Immature natural killer cell (primary cell): ENCODE measurements at places on chromosomes 2 and 18.

DNA sequence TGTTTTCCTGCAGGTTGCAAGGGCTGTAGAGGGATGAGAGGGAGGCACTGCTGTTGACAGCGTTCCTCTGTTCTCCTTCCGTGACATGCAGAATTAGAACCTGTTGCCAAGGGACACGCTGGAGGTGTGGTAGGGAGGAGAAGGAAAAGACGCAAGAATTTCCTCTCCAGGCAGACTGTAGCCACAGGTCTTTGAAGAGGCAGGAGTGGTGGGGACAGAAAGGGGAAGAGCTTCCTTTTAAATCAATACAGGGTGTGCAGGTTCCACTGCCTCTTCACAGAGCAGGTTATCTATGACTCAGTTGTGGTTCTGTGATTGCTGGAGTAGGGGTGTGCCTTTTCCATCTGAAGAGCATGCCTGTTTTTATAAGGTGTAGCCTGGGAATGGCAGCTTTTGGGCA is 133.0 kb downstream of the WDSUB1 start:
- no peak for DNase-seq

DNA sequence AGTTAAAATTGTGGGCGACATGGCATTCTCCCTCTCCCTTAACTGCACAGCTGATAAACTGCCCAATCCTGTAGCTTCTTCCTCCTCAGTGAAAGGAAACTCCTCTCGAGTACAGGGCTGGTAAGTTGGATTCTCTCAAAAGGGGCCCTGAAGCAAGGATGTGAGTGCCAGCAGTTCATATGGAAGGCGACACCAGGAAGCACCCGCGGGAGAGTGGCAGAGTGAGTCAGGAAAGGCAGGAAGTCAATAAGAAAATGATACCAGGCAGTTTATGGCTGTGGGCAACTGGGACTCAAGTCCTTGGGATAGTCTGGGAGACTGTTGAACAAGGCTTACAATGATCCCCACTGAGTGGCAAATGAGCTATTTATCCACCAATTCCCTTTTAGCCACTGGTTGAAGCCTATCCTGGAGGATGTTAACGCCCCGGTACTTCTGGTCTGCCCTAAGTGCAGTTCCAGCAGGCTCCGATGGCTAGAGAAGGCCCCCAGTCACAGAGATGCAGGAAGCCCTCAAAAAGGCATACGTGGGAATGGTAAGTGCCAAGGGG is 34.8 kb downstream of the ABHD3 start:
- DNase-seq = no peak

DNA sequence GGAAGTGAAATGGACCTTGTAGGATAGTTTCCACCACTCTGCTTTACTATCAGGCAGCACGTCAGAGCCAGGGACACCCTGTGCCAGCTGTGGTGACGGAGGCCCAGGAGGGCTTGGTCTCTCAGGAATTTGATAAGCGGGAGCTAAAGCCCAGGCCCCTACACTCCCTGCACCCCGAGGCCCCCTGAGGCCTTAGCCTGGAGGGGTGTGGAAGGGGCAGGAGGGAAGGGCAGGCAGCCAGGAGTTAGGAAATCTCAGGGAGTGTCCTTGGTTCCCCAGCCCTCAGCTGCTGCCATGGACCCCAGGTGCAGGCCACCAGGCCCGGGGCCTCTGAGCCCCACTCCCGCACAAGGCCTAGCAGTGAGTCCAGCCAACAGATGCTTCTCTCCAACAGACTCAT is 38.2 kb downstream of the PDIA6 start:
- DNase-seq = no peak

DNA sequence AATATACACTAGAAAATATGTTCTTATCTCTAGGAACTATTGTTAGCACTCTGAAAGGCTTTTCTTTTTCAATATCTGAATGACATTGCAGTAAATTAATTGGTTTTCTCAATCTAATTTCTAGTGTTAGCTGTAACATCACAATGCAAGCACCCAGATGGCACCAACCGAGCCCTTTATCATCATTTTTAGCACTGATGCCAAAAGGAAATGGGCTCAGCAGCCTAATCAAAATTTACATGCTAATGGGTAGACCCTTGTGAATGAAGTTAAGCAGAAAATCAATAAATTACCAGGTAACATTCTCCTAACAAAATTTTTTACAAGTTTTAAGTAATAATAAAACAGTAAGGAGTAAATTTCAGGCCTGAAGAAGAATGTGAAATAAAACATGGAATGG is 53.5 kb upstream of the PGAP1 start:
- DNase-seq = no peak

- DNase-seq = no peak
Observed at GRCh38 chr18:63936932-63937393, 12.1 kb upstream of the HMSD start.

DNA sequence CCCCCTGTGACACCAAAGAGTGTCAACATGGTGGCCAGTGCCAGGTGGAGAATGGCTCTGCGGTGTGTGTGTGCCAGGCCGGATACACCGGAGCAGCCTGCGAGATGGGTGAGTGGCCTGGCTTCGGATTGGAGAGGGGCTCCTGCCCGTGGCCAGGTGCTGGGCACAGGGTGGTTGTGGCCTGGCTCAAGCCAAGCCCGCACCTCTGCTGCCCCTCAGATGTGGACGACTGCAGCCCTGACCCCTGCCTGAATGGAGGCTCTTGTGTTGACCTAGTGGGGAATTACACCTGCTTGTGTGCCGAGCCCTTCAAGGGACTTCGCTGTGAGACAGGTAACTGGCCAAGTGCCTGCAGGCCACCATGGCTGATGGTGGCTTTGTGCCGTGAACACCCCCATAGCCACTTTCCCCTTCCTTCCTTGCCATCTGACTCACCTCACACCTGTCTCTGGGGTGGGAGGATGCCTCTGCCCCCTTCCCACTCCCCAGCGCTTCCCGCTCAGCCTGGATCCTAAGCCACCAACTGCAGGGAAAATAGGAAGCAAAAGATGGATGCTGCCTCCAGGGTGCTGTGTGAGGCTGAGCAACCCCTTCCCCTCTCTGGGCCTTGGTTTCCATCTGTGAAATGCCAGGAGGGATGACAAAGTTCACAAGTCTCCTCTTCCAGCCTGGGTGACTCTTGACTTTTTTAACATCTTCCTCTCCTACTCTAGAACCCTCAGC is 41.8 kb downstream of the SNED1 start:
- no peak for DNase-seq

DNA sequence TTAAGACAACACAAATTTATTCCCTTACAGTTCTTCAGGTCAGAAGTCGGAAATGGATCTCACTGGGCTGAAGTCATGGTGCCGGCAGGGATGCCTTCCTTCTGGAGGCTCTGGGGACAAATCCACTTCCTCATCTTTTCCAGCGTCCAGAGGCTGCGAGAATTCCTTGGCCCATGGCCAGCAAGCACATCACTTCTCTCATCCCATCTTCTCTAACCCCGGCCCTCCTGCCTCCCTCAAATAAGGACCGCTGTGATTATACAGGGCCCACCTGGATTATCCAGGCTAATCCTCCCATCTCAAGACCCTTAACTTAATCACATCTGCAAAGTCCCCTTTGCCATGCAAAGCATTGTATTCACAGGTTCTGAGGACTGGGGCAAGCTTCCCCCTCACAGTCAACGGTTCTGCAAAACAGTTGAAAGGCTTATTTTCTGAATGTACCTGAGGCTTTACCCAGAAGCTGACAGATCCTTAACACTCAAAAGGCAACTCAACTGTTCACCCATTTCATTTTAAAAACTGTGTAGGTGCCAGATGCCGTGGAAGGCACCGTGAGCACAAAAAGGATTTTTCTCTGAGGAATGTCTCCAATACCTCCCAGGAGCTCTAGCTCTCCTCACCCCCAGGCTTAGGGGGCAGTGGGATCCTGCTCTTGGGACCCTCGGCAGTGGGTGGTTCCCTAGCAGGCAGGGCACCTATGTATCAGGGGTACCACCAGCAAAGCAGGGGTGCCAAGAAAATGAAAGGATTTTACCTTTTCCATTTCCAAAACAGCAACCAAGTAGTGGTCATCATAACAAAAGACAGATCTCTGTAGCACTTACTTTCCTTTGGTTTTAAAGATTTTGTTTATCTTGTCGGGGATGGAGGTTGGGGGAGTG is 84.0 kb downstream of the KCTD1 start:
- no peak for DNase-seq

DNA sequence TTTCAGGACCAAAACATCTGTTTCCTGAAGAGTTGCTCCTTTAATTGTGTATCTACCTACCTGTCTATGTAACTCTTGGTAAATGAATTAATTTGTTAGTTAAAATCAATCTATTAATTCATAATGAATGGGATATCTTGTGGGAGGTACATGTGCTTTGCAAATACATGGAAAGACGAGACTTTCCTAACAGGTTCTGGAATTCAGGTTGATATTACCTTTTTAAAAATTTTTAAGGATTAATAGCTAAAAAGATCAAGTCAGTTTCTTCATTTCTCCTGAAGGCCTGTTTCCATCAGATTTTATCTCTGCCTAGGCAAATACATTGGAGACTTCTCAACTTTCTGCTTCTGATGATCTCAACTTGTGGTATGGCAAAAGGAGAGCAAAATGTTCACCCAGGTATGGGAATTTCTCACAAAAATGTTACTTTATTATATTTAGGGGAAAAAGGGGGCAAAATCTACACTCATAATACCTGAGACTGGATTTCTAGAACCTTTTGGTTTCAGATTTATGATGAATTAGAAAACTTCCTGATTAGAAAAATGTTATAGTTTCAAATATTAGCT is 7.4 kb downstream of the TFPI start:
- DNase-seq = no peak

DNA sequence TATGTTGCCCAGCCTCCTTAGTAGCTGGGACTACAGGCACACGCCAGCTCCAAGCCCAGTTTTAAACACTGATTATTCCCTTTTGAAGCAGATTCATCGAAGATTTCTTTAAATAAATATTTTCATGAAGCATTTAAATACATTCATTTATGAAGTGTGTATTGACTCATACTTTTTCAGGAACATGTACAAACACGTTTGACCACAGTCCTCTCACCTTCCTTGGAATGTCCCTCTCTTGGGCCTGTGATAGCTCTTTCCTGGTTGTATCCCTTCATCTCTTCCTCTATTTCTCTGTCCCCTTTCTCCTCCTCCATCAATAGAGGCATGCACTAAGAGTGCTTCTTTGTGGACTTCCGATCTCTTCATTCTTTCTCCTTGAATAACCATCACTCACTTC is 2.5 kb downstream of the PSTPIP2 start:
- DNase-seq = no peak

- peak; percentile 66 for DNase-seq
Observed at GRCh38 chr2:112623913-112624777, 21.6 kb upstream of the SLC20A1 start.

- no peak for DNase-seq
Observed at GRCh38 chr2:200486529-200486928, 23.3 kb downstream of the KCTD18 start.

- peak; percentile 67 for DNase-seq
Observed at GRCh38 chr2:70523996-70524965, 29.3 kb downstream of the TGFA start.

DNA sequence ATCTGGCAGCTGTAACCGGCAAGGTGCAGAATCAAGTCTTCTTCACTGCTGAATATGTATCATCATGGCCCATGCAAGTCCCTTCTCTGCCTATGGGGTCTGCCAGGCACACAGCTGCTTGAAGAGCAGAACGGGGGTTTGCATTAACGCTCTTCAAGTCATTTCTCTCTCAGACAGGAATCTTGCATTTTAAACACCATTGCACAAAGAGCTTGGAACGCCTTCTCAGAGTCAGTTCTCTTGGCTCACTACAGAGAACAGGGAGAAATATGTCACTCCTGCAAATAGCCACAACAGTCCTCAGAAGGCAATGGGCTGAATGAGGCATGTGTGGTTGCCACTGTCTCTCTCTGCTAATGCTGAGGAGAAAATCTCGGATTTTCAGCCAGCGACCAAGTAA is 2173.5 kb upstream of the PIK3C3 start:
- DNase-seq = no peak

DNA sequence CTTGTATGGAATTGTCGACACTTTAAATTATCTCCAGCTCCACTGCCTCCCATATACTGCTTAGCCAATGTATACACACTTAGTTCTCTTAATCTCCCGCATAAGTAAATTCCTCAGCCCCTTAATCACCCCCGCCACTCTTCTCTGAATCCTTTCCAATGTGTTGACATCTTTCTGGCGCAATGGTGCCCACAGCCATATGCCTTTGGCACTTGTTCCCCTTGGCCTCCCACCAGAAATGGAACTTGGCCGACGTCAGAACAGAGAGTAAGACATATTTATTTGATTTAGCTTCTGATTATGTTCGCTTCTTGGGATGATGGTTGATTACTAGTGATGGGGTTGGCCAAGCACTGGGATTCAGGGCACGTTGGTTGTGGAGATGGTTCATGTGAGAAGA is 1089.3 kb upstream of the CELF4 start:
- no peak for DNase-seq

- DNase-seq = no peak
Observed at GRCh38 chr2:45938649-45939511, 287.4 kb downstream of the PRKCE start.

DNA sequence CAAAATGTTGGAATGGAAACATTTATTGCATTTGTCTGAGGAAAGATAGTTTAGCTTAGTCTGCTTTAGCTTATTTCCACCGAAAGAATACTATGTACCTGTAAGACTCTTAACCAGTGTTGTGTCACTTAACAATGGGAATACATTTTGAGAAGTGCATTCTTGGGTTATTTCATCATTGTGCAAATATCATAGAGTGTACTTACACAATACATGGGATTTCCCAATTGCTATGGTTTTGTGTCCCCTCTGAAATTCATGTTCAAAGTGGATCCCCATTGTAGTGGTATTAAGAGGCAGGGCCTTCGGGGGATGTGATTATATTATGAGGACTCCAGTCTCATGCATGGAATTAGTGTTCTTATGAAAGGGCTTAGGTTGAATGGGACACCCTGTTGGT is 249.4 kb upstream of the UBE2E3 start:
- DNase-seq = no peak

DNA sequence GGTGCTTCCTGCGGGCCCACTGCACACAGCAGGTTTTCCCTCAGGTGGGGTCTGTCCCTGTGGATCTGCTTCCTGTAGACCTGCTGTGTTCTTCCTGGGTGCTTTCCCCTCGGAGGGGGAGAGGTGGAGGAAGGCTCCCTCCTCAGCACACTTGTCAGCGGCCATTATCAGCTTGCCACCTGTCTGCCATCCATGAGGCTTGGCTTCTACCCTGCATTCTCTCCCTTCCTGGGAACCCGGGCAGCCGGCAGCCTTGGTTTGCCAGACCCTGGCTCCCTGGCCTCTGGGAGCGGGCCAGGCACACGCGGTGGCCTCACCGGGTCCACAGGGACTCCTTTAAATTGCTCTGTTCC is 58.5 kb downstream of the INPP5D start:
- no peak for DNase-seq

- DNase-seq = no peak
Observed at GRCh38 chr2:234606896-234607295, 110.0 kb upstream of the ARL4C start.

DNA sequence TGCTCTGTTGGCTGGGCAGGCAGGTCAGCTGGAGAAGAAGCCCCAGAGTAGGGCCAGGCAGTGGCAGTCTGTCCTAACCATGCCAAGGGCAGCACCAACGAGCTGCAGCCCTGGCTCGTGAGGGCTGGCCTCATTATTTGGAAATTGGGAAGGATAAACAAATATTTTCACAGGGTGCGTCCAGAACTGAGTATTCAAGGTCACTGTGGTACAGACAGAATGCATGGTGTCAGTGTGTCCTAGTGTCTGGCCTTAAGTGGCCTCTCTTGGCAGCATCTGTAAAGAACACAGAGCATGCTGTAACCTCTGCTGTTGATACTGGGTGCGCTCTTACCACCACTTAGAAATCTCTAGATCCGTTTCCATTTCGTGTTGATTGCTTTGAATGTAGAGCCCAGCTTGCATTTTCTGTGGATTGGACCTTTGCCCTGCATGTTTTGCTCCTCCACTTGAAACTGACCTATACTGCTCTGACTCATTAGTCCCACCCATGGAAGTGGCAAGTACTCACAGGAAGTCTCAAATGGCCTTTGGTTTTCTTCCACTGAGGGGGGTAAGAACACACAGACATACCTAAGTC is 88.2 kb downstream of the GREB1L start:
- no peak for DNase-seq
